Stimulated activated CD8-positive, alpha-beta memory T cell treated with anti-CD3 and anti-CD28 coated beads, Interleukin-4, amount 100 ng/mL, for 1 hour (primary cell): ENCODE measurements at places on chromosomes 4 and X.
A peak's percentile ranks its signal among the peaks of the same experiment; 100 is the strongest.

DNA sequence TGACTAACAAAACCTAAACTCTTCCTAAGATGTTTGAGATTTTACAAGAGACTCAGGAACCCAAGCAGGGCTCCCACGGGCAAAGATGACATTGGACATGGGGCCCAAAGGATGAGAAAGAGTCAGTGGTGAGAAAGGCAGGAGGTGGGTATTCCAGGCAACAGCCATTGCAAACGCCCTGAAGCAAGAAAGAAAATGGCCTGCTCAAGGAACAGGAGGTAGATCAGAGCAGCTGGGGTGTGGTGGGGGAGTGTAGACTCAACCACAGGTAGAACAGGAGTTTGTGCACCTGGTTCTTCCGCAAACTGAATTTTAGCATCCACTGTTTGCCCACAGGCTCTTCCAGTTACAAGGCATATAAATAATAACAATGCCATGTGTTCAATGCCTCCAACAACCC, 3.3 kb downstream of the PPP2R2C start:
- no peak for DNase-seq

DNA sequence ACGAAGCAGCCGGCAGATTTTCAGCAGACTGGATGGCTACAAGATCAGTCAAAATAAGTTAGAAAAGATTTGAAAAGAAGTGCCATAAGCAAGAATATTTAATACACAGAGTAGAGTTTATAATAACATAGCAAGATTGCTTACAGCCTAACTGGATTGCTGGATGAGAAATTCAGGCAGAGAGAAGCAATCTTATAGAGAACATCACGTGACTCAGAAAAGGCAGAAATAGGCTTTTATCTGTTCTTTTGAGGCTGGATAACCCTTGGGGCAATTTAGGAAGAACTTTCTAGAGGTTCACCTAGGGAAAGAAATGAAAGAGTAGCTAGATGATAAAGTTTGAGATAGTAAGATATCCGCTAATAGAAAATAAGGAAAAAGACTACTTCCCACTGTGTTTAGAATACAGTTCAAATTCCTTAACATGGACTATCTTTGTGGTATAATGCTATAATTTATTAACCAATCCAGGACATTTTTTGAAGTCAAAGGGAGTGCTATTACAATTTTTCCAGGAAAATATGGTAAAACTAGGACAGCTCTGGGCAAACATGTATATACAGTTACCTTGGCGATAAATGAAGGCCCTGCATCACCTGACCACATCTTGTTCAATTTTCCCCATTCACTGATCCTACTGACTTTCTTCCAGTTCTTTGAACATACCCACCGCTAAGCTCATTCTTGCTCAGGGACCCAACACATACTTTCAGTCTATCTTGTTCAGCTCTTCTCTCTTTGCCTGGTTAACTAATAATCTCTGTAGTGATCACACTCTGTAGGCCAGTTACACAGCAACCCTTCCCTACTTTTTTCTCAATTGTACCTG, 12.7 kb upstream of the SPCS3 start:
- no peak for DNase-seq

- DNase-seq = no peak
Measured at GRCh38 chrX:126394681-126395080, 157.9 kb downstream of the DCAF12L1 start.

DNA sequence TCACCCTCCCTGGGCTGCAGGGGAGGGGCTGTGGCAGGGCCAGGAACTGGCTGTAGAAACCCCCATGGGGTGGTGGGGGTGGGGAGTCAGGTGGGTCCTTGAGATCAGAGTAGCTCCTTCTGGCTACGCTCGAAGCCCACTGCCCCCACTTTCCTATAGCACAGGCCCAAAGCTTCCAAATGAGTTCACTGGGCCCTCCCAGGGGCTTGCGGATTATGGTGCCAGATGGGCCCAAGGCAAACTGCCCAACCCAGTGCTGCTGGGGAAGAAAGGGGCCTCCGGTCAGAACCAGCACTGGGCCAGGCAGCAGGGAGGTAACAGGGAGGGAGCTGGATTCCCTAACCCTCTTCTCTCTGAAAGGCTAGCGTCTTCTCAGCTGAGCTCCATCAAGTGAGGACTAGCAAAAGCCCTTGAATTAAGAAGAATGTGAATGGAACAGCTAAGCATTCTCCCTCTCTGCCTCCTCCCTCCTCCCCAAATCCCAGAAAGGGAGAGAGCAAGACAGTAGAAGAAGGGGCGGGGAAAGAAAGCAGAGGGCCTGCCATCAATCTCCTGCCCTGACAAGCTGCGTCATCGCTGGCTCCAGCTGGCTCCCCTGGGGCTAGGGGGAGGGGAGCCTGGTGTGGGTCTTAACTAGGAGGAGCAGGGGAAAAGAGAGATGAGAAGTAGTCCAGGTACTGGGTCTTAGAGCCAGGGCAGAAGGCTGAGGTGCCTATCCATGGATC, 34.7 kb downstream of the FRMPD3 start:
- DNase-seq = no peak

DNA sequence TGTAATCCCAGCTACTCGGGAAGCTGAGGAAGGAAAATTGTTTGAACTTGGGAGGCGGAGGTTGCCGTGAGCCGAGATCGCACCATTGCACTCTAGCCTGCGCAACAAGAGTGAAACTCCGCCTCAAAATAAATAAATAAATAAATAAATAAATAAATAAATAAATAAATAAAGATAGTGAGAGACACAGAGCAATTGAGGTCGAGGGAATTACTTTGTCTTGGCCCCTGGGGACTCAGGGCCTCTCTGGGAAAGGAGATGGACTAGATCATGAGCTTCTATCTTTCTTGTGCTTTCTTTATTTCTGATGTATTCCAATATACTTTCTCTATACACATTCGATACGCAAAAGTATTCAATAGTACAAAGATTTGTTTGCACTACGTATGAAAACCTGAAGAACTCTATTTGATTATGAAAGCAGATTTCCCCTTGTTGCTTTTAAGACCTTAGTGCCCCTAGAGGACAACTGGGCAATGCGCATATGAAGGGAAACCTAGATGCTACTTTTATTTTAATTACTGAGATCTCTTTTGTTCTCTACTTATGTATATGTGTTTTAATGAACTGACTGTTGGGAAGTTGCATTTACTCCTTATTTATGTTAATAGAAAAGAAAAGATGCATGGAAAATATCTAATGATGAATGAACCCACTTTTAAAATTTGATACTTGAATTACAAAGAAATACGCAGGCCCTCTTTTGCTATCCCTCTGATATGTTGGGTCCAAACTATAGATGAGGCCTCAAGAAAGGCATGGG, 12.8 kb upstream of the ELOVL6 start:
- DNase-seq = no peak

- DNase-seq = no peak
Measured at GRCh38 chr4:10611673-10612072, 72.9 kb downstream of the CLNK start.

GRCh38 chr4:145001635-145002034, 96.4 kb downstream of the ANAPC10 start:
- no peak for DNase-seq

DNA sequence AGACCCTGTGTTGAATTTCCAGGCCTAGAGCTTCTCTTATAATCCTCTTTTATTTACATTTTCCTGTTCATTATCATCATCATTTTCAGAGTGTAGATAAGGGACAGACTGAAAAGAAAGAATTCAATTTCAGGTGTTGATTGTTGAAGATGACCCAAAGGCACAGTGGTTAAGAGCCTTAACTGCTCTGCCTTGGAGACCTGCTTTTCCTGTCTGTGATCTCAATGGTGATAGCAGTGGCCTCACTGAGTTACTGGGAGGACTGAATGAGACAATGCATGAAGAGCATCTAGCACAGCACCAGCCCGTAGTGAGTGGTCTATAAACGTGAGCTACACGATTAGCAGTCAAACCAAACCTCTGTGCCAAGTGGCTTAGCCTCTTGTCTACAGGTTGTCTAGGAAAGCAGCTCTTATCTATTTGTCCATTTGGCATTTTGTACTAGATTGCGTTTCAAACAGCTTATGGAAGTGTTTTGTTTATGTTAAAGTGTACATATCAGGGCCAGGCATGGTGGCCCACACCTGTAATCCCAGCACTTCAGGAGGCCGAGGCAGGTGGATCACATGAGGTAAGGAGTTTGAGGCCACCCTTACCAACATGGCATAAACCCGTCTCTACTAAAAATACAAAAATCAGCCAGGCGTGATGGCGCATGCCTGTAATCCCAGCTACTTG, 41.5 kb downstream of the SETD7 start:
- no peak for DNase-seq

- DNase-seq = no peak
Measured at GRCh38 chrX:142312591-142312990, 107.5 kb upstream of the MAGEC2 start.

- DNase-seq = no peak
Measured at GRCh38 chrX:69216446-69216845, 51.2 kb upstream of the PJA1 start.

- DNase-seq = no peak
Measured at GRCh38 chr4:112361181-112361791, 64.1 kb downstream of the ALPK1 start.

DNA sequence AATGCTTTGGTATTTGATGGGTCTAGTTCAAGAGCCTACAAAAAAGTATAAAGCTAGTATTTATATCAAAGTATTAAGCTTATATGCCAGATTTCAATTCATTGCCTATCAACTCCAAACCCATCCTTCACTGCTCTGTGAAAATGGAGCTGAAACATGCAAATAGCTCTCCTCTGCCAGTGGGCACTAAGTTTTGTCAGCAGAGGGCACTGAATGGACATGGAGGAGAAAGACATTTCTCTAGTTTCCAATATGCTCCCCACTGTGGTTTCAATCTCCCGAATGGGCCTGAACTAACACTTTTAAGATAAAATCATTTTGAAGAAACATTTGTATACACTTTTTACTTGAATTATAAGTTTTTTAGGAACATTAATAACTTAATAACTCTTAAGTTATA, 12.4 kb downstream of the PPID start:
- DNase-seq = no peak

- no peak for DNase-seq
Measured at GRCh38 chr4:169952236-169953002, 73.8 kb downstream of the MFAP3L start.

GRCh38 chrX:15143050-15143824, 126.6 kb downstream of the ASB9 start:
- DNase-seq = peak; percentile 17
